ENCODE measurements at places on chromosomes 13 and 19.

DNA sequence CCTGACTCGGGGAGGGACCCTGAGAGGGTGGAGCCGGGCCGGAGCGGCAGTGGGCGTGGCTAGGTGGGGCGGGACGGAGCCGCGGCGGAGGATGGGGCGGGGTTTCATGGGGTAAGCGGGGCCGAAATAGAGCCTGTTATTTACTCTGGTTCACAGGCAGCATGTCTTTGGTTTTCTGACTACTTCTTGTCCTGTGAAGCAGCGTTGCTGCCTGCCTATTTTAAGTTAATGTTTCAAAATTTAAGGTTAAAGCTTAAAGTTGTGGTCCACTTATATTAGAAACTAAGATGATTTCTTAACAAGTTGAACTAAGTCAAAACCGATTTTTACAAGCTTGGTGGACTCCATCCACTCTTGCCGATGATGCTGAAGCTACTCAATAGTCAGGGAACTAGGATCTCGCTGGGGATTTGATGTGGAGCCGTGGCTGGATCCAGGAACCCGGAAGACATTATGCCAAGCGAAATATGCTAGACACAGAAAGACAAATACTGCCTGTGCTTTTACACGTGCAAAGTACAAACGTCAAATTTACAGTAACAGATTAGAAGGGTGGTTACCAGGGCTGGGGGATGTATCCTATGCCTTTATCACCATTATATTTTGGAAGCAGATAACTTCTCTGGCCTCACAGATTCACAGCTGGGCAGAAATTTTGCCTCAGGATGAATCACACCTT lies 433 bp upstream of the ZNF616 start:
- peak; percentile 98 for DNase-seq

DNA sequence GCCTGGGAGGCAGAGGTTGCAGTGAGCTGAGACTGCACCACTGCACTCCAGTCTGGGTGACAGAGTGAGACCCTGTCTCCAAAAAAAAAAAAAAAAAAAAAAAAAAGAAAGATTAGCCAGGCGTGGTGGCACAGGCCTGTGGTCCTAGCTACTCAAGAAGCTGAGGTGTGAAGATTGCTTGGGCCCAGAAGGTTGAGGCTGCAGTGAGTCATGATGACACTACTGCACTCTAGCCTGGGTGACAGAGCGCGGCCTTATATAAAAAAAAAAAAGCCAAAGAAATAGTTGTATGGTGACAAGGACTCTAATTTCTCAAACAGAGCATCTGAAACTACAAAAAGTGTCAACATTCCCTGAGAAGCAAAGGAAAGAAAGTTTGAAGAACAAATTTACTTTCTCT lies 3.4 kb downstream of the PBX4 start:
- peak; percentile 70 for DNase-seq

GRCh38 chr13:26872525-26873385 lies 112.2 kb upstream of the GPR12 start:
- DNase-seq = peak; percentile 37

DNA sequence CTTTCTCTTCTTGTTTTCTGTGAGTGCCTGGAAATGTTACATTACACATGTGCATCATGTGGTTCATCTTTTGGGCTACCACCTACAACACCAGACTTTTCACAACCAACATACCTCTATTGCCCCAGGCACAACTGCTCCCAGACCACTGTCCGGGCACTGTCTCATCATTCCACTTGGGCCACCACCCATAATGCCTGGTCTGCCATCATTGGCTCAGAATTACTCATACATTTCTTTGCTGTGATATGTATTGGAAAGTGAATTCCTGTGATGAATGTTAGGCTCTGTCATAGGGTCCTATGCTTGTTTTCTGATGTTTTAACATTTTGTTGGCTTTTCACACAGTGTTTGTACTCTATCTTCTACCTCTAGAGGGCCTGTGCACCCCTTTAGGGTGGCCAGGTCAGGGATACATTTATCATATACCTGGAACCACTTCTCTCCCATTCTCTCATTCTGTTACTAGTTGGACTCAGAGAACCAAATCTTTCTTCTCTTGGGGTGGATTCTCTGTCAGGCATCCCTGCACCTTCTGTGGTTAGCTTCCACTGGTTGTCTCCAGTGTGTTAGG lies 172.8 kb downstream of the NHLRC3 start:
- no peak for DNase-seq

DNA sequence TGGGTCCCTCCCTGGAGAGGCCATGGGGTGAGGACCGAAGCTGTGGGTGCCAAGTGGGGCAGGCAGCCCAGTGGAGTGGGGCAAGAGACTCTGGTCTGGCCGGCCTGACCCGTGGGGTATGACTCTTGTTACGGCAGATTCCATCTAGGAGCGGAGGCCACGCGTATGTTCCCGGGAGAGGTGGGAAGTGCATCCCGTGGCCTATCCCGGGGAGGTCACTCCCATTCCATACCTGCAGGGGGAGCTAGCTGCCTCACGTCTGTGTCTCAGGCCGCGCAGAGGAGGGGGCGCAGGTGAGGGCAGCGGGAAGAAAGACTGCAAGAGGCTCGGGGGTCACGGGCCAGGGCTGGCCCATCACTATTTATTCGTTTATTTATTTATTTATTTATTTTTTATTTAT lies 4.9 kb downstream of the CSNK1G2 start:
- DNase-seq = no peak

DNA sequence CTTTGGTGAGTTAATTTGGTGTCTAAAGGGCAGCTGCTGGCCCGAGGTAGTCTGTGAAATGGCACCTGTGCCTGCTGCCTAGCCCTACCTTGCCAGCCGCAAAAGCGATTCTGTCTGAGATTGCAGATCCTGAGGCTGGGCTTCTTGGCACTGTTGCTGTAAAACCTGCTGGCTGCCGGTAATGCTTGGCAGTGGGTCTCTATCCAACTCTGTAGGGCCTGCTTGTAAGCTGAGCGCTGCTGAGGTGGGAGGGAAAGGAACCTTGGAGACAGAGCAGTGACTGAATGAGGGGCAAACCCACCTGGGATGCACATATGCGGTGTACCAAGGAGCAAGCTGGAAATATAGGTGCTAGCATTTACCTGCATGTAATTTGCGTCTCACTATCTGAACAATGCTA lies 11.7 kb downstream of the LCP1 start:
- DNase-seq = no peak
